Stimulated activated CD8-positive, alpha-beta memory T cell treated with anti-CD3 and anti-CD28 coated beads, Interleukin-7, amount 100 ng/mL, for 1 hour (primary cell): ENCODE measurements at places on chromosomes 2 and 18.

DNA sequence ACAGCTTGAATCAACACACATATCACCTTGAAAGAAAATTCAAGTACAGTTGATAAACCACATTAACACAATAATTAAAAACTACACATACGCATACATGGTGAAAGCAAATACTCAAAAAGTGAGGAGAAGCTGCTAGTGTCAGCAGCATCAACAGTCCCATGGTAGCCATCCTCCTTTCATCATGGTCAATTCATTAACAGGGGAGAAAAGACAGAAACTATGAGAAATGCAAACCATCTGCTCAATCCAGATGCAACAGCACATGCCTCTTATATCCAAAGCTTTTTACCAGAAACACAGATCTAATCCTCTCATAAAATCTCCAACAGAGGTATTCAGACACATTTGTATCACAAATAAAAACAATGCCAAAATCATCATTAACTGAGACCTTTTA, 81.9 kb upstream of the CHRNA1 start:
- no peak for DNase-seq

DNA sequence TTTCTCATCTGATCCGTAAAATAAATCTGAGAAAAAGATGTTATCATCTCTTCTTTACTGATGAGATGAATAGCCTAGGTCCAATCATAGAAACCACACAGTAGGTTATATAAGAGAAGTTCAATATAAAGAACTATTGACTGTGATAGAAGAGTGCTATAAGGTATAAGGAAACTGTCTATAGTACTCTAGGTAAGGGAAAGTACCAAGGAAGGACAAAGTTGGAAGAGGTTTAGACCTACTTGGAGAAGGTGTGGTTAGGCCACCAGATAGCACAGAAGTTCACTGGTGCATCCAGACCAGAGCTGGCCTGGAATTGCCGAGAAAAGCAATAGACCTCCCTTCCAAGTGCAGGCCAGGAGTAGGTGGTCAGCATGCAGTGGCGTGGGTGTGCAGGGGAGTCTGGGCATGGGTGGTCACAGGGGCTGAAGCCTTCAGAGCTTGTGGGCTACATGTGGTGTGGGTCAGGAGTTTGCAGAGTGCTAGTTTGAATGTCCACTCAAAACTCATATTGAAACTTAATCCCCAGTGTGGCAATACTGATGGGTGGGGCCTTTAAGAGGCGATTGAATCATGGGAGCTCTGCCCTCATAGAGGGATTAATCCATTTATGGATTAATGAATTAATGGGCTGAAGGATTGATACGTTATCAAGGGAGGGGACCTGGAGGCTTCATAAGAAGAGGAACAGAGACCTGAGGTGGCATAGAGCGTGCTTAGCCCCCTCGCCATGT, 86.3 kb downstream of the ALPK2 start:
- no peak for DNase-seq

DNA sequence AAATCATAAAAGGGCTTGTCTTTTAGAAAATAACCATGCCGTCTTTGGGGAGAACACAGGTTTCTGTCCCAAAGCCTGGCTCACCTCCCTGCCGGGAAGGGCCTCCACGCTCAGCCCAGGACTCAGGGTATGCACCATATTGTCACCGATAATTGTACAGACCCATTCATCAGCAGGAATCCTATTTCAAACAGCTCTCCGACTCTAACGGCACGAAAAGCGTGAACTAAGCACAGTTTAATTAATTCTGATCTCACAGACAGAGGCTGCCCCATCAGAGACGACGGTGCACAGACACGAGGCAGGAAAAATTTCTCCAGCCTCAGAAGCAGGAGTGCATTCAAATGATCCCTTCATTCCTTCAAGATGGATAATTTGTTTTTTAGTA, 276.2 kb downstream of the MYCN start:
- no peak for DNase-seq

DNA sequence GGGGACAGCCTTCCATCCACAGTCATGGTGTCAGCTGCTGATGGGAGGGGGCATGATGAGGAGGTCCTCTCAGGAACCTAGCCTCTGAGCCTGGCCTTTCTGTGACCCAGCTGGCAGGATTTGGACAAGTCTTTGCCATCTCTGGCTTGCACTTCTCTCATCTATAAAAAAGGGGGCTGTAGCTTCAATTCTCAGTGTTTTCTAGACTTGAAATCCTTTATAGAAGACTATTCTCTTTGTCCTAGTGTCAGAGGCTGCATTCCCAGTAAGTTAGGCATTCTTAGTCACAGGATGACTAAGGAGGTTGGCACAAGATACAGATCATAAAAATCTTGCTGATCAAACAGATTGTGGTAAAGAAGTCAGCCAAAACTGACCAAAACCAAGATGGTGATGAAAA, 958.5 kb downstream of the CNTNAP5 start:
- no peak for DNase-seq

GRCh38 chr2:37573451-37574388, 97.7 kb downstream of the CDC42EP3 start:
- no peak for DNase-seq

DNA sequence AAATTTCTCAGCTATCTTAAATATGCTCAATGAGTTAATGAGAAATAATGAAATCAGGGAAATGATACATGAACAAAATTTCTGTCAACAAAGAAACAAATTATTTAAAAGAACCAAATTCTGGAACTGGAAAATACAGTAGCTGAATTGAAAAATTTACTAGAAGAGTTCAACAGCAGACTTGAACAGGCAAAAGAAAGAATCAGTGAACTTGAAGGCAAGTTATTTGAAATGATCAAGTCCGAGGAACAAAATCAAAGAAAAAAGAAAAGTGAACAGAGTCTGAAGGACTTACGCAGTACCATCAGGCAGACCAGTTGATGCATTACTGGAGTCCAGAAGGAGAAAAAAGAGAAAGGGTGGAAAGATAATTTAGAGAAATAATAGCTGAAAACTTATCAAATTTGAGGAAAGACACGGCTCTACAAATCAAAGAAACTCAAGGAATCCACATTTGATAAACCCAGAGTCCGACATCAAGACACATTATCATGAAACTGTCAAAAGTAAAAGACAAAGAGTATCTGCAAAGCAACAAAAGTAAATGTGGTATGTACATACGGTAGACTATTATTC, 83.6 kb downstream of the CCDC138 start:
- DNase-seq: no peak

GRCh38 chr2:153940511-153940910, 68.8 kb downstream of the GALNT13 start:
- no peak for DNase-seq

DNA sequence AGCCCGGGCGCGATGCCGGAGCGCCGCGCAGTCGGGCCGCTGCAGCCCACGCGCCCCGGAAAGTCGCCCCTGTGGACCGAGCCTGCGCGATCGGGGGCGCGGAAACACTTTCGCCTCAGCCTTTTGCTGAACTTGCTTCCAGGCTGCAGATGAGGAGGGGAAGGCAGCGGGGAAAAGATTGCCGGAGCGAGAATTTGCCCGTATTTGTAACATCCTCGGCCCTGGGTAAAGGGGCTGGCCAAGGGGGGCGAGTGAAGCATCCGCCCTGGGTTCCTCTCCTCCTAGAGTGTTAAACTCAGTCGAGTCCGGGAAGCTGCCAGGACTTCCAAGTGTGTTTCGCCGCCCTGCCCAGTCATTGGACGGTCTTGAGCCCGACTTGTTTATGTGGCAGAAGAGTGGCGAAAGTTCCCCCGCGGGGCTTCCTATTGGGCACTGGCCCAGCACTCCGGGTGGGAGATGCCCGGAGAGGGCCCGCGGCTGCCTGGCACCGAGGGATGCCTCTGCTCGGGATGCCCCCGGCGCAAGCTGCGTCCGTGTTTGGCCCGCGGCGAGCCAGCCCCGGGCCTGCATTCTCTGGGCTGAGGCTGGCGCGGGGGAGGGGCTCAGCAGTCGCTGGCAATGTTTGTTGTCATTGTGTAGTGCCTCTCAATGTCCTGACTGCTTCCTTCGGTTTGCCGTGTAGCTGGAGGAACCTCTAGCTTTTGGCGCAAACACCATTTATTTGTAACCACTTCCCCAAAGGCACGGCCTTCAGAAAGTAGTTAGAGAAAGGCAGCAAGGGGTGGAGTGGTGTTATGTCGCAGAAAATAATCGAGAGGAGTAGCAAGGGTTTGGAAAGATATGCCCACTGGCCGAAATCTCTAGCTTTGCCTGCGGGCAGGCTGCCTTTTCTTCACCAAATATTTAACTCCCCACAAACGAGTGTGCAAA, 1.1 kb downstream of the CYBRD1 start:
- no peak for DNase-seq

DNA sequence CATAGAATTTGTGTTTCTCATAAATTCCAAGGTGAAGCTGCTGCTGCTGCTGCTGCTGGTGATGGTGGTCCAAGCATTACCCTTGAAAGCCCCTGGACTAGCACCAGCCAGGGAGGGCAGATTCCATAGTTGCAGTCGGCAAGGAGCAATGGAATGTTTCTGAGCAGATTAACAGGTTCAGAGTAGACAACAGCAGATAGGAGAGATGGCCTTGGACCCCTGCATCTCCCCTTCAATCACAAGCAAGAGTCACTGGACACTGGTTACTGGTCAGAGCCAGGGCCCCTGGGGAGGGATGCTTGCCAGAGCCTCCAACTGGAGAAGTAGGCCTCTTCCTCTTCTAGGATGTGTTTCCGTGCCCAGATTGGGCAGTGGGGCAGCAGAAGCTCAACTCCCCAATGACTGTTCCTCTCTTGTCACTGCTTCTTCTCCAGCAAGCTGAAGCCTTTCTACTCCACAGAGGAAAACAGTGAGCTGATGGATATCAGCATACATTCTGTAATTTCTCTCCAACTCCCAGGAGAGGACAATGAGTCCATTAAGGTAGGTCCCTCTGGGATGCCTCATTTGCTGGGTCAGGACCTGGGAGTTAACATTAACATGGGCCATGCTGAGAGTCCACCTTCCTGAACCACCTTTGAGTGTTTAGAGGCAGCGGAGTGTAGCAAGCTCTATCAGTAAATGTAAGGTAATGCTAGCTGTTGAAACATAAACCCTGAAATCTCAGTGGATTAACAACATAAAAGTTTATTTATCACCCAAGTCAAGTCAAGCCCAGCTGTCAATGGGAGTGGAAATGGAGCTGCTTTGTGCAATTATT, 35.3 kb downstream of the MROH2A start:
- no peak for DNase-seq

GRCh38 chr18:60389314-60389713, 16.7 kb upstream of the MC4R start:
- DNase-seq: no peak

DNA sequence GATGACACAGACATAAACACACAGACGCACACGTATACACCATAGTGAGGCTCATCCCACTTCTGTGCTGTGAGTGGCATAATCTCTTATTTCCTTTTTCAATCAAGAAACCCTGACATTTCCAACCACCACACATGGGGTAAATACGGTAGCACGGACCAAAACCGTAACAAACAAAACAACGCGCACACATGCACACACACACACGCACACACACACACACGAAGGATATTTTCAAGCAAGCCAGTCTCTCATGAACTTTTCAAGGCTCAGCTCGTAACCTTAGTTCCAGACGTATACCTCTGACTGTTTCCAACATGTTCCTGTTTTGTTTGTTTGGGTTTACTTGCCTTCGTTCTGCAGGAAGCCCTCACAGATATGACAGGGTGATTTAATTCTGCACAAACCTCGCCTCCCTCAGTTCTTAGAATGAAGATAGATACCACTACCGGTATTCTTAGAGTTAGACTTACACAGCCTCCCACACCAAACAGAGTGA, 119.8 kb downstream of the BCL2 start:
- no peak for DNase-seq

DNA sequence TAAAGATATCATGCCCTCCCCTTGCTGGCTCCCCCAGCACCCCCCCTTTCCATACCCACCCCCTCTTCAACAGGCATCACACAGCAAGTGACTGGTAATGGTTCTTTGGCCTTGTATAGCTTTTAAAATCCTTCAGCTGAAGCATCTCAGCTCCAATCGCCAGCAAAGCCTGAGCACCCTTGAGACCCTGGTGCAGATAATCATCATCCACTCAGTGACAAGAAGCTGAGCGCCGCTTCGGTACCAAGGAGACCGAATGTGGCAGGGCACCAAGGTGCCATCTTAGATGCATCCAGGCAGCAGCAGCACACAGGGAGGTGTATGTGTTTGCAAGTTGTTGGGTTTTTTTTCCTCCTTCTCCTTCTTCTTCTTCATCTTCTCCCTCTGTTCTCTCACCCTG, 232.7 kb downstream of the BCL11A start:
- DNase-seq: no peak

- no peak for DNase-seq
Measured at GRCh38 chr18:63472380-63472779, 4.4 kb upstream of the SERPINB5 start.

DNA sequence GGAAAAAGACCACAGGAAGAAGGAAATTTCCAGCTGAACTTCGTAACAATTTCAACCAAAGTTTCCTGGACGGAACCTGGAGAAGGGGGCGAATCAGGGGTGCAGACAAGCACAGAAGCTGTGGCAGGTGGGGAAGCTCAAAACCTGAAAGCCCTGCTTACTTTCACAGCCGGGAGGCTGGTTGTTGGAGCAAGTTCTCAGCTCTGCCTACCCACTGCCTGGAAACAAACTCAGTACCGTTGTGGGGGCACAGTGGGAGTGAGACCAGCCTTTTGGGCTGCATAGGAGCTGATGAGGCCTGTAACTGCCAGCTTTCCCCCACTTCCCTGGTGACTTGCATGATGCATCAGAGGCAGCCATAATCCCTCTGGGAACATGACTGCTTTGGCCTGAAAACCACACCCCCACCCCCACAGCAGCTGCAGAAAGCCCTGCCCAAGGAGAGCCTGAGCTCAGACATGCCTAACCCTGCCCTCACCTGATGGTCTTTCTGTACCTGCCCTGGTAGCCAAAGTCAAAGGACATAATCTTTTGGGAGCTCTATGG, 207.0 kb upstream of the VWC2L start:
- DNase-seq: no peak

- DNase-seq: no peak
Measured at GRCh38 chr2:238929242-238930081, 81.6 kb downstream of the TWIST2 start.

DNA sequence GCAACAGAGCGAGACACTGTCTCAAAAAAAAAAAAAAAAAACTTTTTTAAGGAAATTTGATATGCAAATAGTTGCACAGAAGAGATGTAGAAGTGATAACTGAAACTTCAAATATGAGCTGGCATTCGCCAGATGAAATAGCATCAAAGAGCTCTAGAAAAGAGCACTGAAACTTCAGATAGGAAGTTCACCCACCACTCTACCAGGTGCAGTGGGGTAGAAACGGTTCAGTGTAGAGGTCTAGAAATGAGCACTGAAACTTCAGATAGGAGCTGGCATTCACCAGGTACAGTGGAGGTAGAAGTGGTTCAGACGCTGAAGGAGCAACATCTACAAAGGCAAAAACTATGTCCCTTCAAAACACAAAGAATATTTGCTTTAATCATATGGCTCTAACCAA, 9.0 kb upstream of the ONECUT2 start:
- no peak for DNase-seq

- DNase-seq: no peak
Measured at GRCh38 chr18:48163738-48164115, 233.3 kb upstream of the SMAD2 start.

- no peak for DNase-seq
Measured at GRCh38 chr2:29262681-29263260, 147.6 kb downstream of the CLIP4 start.

GRCh38 chr2:3641181-3641580, 16.8 kb upstream of the ALLC start:
- DNase-seq: no peak
